ENCODE measurements at places on chromosomes 16 and 17.

GRCh38 chr17:80353718-80354275 is 61.2 kb upstream of the ENDOV start:
- DNase-seq: no peak

DNA sequence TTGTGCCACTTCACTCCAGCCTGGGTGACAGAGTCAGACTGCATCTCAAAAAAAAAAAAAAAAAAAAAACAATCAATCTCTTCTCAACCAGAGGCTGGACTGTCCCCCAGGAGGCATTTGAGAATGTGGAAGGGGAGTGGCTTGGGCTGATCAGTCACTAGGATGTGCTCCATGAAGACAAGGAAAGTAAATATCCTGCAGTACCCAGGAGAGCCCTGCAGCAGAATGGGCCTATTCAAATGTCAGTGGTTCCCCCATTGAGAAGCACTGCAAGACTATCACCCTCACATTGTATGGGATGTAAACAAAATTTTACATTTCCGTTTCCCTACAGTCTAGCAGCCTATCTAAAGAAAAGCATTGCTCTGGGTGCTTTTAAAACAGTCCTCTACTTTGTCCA is 70.3 kb downstream of the DNAH9 start:
- no peak for DNase-seq

DNA sequence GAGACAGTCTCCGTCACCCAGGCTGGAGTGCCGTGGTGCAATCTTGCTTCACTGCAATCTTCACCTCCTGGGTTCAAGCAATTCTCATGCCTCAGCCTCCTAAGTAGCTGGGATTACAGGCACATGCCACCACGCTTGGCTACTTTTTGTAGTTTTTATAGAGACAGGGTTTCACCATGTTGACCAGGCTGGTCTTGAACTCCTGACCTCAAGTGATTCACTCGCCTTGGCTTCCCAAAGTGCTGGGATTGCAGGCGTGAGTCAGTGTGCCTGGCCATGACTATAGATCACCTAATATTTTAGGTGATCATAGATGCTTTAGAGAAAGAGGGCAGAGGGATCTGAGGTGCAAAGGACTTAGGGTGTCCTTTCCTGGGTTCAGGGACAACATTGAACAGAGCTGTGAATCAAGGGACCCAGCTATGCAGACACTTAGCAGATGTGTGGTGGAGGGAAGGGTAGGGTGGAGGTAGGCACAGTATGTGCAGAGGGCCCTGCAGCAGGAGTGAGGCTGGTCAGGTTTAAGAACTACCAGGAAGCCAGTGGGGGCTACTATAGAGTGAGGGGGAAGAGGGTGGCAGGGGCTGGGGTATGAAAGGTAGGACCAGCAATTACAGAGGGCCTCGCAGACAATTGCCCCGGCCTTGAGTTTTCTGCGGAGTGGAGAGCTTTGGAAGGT is 116.5 kb downstream of the CMIP start:
- no peak for DNase-seq

GRCh38 chr16:65950211-65950610 is 416.3 kb upstream of the CDH5 start:
- no peak for DNase-seq

DNA sequence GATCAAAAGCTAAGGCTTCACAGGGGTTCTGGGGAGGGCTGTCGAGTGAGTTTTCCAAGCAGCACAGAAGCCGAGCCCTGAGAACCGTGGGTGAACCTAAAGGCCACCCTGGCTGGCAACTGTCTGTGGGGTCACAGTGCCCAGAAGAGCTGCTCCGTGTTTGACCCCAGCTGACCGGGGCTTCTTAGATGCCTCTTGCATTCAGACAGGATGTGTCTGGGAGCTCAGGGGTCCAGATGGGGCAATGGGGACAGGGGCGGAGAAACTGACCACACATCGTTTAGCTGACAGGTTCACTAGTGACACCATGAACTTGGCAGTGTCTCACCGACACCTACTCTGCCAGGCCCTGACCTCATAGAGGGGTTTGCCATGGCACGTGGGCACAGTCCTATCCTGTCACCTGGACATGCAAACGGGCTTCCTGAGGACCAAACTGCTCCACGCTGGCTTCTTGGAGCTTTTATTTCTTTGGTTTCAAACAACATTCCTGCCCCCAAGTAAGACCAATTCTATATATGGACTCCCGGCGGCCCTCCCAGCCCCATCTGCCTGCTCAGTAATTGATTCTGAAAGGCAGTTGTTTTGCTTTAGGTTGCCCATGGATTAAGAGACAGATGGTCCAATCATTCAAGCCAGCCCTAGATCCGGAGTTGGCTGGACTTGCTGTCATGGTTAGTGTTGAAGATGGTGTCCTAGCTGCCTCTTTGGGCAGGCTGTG is 22.2 kb downstream of the WSCD1 start:
- DNase-seq: no peak

DNA sequence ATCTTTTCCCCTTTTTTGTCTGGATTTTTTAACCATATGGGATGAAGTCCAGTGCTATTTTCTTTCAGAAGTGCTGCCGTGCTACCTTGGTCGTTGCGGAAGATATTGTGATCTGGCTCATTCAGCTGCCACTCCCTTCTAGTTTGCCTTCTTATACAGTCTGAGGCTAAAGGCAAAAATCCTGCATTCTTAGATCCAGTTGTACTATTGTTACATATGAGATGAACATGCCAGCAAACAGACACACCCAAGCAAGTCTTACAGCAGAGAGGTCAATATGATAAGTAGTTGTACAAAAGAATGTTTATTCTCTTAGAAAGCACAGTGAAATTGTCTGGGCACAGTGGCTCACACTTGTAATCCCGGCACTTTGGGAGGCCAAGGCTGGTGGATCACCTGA is 108.0 kb upstream of the COX10 start:
- no peak for DNase-seq

GRCh38 chr17:29789196-29790170 is 140.5 kb downstream of the SSH2 start:
- no peak for DNase-seq

- DNase-seq: no peak
Observed at GRCh38 chr16:12837291-12837690, 33.6 kb upstream of the CPPED1 start.
